ENCODE measurements at places on chromosomes 3 and 15.

DNA sequence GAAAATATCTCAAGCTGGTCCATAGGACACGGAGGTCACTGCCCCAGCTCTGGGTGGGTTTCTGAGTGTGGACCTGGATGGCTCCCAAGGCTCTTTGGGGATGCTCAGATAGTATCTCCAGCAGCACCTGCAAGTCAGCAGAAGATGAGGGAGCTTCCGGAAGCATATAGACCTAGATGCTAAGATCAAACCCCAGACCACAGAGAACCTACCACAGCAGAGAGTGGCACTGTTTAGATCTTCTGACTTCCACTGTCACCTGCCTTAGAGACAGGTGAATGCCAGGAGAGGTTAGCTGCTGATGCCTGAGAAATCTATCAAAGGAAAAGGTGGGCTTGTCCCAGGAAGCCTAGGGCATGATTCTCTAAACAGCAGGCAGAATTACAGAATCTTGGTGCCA lies 105.7 kb upstream of the TRPM1 start:
- DNase-seq = no peak

DNA sequence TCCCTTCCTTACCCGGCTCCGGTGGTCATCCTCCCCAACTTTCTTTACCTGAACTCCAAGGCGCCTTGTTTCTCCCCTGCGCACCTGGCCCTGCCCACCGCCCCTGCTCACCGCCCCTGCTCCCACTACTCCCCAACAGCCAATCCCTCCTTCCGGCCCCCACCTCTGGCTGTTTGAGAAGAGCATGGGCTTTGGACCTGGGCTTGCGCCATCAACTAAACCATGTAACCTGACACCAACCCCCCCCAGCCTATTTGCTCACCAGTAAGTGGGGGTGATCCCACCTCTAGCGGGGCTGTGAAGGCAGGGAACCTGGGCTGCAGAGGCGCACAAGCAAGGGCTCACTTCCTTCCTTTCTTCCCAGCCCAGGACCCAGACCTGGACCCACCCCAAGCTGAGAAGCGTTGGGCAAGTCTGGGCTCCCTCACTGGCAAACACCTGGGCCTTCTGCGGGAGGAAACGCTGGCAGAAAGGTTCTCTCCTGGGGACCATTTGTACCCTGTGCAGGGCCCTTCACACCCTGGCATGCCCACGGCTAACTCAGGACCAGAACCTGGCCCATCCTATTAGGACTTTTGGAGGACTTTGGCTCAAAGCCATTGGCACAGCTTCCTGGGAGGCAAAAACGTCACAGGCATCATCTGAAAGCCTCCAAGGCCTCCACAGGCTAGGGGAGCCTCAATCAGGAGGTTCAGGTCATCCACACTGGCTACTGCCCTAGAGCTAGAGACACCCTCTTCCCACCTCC lies at the start of gene PLXNB1:
Gene PLXNB1, minus strand, starts transcription at position 127 of the 748 bp plus-strand sequence. CDS start 5,475 bp downstream, outside the sequence.
- DNase-seq = peak; percentile 26

DNA sequence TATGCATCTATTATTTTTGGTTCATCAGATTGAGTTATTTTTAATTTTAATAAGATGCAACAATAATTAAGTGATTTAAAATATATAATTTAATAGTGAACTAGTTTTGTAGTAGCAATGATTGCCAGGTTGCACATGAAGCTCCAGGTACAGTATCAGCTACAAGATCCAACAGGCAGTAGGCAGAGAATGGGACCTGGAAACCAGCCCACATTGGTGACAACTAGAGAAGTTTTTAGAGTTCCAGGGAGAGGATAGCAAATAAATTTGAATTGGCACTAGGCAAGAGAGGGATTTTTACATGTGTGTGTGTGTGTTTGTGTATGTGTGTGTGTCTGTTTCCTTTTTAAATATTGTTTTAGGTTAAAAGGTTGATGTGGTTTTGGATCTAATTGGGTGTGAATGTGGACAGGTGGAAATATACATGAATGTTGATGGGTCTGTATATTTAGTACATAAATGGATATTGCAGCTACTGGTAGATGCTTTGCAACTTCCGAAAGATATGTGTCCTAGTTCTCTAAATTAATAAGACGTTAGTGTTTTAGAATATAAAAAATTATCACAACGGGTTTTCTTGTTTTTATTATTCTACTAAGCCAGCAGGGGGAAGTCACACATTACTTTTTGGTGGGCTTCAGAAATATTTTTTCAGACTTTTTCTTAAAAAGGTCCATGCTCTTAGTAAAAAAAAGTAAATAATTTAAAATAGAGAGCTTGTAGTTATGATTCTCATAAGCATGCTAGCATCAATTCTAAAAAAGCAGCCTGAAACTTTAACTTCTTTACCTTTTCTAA lies 110.1 kb upstream of the GBE1 start:
- DNase-seq = no peak

- DNase-seq = no peak
Measured at GRCh38 chr3:9013782-9014563, 50.7 kb upstream of the RAD18 start.

GRCh38 chr3:135618123-135618522 lies 347.4 kb upstream of the PPP2R3A start:
- DNase-seq = no peak

DNA sequence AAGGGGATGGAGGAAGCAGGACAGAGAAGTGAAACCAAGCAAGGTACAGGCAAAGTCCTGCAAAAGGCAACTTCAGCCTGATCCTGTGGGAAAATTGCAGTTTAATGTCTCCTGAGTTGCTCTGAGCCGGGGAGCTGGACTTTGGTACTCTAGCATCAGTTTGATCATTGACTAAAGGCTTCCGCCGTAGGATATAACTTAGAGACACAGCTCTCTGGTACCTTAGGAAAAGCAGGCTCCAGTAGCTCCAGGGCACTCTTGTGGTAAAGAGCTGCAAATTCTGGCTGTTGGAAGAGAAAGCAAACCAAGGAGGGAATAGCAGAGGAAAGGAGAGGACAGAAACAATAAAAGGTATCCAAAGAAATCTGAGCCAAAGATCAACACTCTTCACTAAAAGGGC lies 521.1 kb downstream of the PLOD2 start:
- DNase-seq = no peak

GRCh38 chr3:126895178-126896066 lies 87.5 kb upstream of the PLXNA1 start:
- peak; percentile 96 for DNase-seq

- DNase-seq = peak; percentile 48
Measured at GRCh38 chr3:8416965-8417364, 84.7 kb upstream of the LMCD1 start.

DNA sequence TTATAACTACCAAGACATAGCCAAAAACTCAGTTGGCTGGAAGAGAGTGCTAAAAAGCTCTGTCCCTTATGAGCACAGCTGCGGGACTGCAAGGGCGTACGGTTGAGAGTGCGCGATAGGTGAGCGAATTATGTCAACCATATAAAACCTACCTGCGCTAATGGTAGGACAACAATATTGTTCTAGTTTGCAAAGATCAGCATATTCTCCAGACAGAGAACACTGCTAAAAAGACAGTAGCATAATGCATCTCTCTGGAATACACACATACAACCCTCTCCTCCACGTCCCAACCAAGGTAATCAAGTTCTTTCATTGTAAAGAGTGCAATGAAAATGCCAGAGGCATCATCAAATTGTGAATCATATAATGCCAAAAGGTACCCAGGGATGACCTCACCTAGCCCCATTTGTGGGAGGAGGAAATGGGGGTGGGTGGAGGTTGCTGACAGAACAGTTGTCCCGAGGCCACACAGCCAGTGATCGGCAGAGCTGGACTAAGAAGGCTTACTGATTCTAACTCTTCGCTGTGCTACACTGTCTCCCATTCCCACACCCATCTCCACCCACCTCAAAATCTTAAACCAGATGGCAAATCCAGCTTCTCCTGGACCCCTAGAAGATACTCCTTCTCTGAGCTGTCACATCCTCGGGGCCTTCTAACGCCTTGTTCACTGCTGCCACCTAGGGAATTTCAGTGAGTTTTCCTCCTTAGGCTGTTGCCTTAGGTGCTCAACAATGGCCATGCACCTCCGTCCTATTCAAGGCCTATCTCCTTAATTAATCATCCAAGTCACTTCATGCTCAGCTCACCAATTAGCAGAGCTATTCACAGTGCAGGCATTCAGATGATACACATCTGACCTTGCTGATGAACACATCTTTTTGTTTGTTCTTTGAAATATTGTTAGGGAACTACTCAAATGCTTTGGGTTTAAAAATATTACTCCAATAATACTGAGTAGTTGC lies 60.7 kb downstream of the RPL22L1 start:
- DNase-seq = peak; percentile 90

GRCh38 chr3:124504332-124505059 lies 225.8 kb upstream of the UMPS start:
- peak; percentile 33 for DNase-seq

DNA sequence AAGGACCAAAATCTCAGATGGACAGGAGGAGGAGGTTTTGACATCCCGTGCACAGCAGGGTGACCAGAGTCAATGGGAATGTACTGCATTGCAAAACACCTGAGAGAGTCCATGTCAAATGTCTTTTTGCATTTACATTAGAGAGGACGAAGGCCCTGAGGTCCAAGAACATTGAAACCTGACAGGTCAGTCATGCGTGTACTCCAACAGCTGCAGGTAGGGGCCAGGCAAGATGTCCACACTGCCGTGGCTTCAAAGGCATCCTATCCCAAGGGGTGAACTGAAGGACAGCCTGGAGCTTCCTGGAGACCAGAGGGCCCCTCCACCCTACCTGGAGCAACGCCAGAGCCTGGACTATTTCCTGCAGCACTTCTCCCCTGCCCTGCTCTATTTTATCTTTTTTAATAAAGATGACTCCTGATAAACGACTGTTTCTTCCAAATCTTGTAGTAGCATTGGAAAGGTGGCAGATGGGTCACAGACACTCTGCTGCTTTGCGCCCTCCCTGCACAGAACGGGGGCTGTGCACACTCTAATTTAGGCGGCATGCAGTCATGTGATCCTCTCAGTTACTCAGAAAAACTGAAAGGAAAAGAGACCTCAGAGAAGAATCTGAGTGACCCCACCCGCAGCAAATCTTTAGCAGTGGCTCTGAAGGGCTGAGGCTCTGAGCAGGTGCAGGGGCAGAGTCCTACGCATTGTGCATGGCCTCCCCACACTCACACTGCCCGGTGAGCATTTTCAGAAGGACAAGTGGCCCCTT lies 68.2 kb downstream of the HMCES start:
- no peak for DNase-seq

DNA sequence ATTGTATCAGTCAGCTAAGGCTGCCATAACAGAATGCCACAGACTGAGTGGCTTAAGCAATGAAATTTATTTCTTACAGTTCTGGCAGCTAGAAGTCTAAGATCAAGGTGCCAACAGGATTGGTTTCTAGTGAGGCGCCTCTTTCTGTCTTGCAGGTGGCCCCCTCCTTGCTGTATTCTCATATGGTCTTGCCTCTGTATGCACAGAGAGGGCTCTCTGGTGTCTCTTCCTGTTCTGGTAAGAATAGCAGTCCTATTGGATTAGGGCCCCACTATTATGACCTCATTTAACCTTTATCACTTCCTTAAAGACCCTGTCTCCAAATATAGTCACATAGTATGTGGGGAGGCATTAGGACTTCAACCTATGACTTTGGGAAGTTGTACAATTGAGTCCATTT lies 253.9 kb downstream of the EDEM1 start:
- no peak for DNase-seq

DNA sequence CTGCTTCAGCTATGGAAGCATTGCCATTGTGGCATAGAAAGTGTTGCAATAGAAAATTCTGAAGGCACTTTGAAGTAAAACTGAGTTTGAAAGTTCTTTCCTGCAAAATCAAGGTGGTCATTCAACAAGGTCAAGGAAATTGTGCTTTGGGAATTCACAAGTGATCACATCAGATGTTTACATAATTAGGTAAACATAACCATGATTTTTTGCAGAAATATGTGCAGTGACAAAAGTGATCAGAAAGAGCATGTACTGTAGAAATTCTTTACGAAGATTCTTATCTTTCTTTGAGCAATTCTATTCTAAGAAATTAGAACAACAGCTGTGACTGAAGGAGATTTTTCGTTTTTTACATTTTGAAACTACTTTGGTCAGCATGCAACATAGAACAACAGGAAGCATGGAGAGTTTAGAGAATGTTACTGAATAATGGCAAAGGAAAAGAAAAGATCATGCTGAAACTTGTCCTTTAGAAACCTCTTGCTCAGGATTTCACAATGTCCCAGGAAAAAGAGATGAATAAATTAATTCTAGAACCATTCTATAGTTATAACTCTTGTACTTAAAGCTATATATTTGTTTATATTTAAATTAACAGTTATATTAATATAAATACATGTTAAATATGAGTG lies 643.4 kb upstream of the ARPP21 start:
- no peak for DNase-seq
